Astrocyte of the spinal cord (primary cell): ENCODE measurements at places on chromosomes 3 and 15.

DNA sequence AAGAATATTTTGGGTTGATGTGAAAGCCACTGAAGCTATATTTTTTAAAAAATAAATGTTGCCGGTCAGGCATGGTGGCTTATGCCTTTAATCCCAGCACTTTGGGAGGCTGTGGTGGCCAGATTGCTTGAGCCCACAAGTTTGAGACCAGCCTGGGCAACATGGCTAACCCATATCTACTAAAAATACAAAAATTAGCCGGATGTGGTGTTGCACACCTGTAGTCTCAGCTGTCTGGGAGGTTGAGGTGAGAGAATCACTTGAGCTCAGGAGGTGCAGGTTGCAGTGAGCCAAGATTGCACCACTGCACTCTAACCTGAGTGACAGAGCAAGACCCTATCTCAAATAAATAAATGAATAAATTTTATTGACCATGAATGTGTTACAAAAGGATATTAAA is 39.6 kb downstream of the GOLM2 start:
- DNase-seq, result no peak

- no peak for DNase-seq
Measured at GRCh38 chr3:110741891-110742290, 329.7 kb upstream of the NECTIN3 start.

- peak; percentile 56 for DNase-seq
Measured at GRCh38 chr3:152719264-152719663, 115.7 kb upstream of the P2RY1 start.

GRCh38 chr3:163273694-163274093 is 1777.1 kb downstream of the OTOL1 start:
- DNase-seq, result no peak

GRCh38 chr15:73031648-73032047 is 20.6 kb upstream of the NEO1 start:
- no peak for DNase-seq

DNA sequence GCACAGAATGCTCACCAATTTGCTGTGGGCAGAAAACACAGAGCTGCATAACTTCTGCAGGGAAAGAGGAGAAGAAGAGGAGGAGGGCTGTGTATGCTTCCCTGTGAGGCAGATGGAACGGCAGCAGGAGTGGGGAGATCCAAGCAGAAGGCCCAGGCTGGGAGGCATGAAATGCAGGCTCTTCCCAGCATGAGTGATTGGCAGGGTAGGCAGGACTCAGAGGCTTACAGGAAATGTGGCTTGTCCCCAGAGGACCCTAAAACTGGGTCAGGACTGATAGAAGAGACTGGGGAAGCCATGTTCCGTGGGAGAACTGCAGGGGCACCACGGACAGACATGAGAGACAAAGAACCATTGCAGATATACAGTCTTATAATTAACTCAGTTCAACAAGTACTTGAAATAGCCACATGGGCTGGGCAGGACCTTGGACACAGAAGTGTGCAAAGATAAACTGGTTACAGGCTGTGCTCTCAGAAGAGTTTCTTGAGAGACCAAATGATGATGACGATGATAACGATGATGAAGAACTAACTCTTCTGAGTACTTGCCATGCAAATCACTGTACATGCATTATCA is 286.9 kb downstream of the EPHB1 start:
- DNase-seq, result no peak

DNA sequence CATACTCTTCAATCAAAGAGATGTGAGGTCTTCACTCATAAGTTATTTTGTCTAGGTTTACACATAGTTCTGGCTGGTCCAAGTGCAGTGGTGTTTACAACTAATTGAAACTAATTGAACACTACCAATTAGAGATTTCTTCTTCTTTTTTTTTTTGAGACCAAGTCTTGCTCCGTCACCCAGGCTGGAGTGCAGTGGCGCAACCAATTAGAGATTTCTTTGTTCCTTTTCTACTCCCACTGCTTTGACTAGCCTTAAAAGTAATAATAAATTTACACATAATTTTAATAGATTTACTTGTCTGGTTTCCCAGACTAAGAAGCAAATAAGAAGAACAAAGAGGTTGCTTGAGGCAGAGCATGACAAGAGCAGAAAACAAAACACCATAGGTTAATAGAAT is 6.7 kb upstream of the DENND6A start:
- DNase-seq, result no peak

DNA sequence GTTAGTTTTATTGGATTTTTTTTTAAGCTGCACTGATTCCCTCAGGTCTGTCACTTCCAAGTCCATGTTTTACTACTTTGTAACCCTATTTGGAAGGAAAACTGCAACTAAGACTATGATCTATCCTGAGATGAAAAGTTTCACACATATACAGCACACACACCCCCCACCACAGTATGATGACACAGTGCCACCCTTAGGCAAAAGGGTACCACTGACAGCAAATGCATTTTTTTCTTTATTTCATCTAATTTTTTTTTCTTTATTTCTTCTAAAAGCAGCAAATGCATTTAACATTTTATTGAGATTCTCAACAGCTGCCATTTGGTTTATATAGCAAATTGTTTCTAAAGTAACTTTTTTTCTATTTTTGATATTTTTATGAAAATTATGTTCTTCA is 21.2 kb downstream of the NGRN start:
- peak; percentile 42 for DNase-seq

GRCh38 chr3:108103040-108103751 is 12.4 kb upstream of the CD47 start:
- DNase-seq, result no peak

DNA sequence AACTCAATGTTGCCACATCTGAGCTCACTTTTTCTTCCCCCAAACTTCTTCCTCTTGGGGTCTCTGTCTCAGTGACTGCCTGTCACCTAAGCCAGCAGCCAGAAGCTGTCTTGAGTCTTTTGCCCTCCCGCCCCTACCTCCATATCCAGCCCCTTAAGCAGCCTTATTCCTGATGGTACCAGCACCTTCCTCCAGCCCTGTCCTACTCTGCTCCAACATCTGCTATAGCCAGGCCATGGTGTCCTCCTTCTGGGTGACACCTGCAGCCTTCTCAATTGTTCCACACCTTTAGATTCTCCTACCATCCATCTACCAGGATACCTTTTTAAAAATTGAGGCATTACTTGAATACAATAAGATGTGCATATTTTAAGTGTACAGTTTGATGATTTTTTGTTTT is 53.8 kb downstream of the EPHB3 start:
- DNase-seq, result no peak

- no peak for DNase-seq
Measured at GRCh38 chr3:132622148-132622547, 25.1 kb downstream of the ACKR4 start.

- peak; percentile 29 for DNase-seq
Measured at GRCh38 chr3:101292027-101292426, 28.3 kb downstream of the IMPG2 start.
